Cortex of kidney (tissue), 1 donor: ENCODE measurements at places on chromosomes 1 and 21.

- DNase-seq, result no peak
Observed at GRCh38 chr1:156676820-156677615, at the start of gene NES. Gene NES, minus strand, starts transcription at chr1:156677407. Its CDS starts 143 bp downstream, at chr1:156677264.

DNA sequence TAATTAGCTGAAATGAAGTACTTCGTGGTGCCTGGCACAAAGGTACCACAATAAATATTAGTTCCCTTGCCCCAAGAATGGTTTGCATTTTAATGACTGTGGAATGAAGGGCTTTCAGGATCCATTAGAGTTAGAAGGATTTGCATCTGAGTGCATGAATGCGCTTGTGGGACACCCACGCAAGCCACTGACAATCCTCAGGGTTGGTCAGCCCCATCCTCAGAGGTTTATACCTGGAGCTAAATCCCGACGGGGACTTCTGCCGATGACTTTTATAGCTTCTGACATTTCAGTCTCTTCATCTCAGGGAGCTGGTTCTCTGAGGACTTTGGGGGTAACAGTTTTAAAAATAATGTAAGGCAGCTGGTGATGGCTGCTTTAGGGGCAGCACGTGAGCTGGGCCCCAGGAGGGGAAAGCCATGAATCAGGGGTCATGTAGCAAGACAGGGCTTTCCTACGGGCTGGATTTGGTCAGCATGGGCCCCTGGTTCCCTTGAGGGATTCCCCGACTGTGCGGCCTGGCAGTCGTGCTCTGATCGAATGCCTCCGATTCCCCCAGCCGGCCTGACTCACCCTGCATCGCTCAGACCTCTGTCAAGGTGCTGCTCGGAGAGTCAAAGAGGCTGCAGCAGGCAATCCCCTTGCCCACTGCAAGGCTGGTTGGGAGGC, 20.8 kb upstream of the IL10 start:
- DNase-seq, result no peak

GRCh38 chr1:245888809-245889208, 618.3 kb downstream of the SMYD3 start:
- DNase-seq, result no peak

GRCh38 chr1:110465038-110465813, 14.3 kb downstream of the PROK1 start:
- DNase-seq, result no peak

GRCh38 chr21:34647555-34647954, 21.2 kb upstream of the CLIC6 start:
- DNase-seq, result no peak

GRCh38 chr21:44800103-44800502, 1.5 kb downstream of the UBE2G2 start:
- DNase-seq, result no peak

- no peak for DNase-seq
Observed at GRCh38 chr1:183346276-183346732, 71.9 kb downstream of the NMNAT2 start.

- no peak for DNase-seq
Observed at GRCh38 chr1:226990133-226990716, 50.1 kb downstream of the COQ8A start.

GRCh38 chr21:32155226-32155625, 123.6 kb downstream of the MIS18A start:
- DNase-seq, result no peak

GRCh38 chr1:43868741-43869067, 64.9 kb upstream of the ARTN start:
- DNase-seq, result no peak

DNA sequence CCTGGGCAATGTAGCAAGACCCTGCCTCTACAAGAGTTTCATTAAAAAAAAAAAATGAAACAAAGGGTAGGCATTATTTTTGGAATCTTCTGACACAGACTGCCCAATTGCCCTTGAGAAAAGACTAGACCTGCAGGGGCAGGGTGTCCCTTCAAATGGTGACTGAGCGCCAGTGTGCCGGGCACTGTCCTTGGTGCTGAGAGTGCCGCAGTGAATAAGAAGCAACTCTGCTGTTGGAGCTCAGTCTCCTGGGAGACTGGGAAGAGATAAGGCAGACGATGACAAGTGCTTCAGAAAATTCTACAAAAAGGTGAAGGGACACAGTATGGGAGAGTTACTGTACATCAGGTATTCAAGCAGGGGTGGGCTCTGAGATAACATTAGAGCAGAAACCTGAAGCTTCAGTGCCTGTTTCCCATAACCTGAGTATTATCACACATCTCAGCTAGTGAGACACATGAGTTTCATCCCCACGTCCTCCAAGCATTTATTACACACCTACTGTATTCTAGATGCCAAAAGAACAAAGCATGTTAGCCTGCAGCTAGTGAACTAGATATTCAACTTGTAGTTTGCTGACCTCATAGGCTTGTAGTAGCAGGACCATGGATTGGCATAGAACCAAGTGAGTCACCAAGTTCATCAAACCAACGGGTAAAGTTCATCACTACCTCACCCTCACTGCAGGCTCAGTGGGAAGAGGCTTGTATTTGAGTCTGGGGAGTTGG, 18.4 kb upstream of the RPL11 start:
- DNase-seq, result no peak

GRCh38 chr1:112536561-112536960, 27.8 kb downstream of the WNT2B start:
- no peak for DNase-seq

GRCh38 chr1:167158813-167159275, 61.8 kb upstream of the POU2F1 start:
- DNase-seq, result no peak

GRCh38 chr1:115060501-115060900, 28.8 kb downstream of the TSPAN2 start:
- no peak for DNase-seq

DNA sequence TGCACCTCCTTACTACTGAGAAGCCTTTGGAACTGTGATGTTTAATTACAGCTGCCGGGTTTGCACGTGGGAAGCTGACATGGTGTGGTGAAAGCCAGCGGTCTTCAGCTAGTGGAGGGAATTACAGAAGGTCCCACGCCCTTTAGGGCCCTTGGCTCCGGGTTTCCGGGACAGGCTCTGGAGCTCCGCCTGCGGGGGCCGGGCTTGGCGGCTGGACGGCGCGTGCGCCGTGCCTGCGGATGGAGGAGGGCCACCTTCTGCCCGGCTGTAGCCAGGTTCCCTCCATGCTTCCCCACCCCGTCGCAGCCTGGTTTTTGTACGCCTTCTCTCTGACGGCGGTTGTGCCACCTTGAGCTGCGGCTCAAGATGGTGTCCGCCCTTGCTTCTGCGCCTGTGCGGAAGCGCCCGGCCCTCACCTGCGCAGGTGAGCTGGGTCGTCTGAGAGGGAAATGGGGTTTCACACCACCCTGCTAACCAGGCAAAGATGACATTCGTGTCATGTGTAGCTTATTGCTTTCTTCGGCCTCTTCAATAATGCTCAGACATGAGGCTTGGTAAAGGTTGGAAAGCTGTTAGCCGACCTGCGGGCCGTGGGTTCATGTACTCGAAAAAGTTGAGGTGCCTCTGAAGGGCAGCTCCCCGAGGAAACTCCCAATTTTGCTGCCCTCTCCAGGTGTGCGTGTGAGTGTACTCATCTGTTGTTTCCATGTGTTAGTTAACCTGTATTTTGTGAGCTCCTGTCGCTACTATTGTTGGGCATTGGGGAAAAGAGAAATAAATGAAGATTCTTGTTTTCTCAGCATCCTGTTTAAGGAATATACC, 36.6 kb upstream of the OPRD1 start:
- no peak for DNase-seq

- DNase-seq, result no peak
Observed at GRCh38 chr1:37398096-37398495, 76.3 kb upstream of the ZC3H12A start.

- DNase-seq, result no peak
Observed at GRCh38 chr1:21736876-21737275, 46.1 kb downstream of the USP48 start.
